Cardiac muscle cell (in vitro differentiated cells and primary cell): ENCODE measurements at places on chromosomes 16 and 17.

DNA sequence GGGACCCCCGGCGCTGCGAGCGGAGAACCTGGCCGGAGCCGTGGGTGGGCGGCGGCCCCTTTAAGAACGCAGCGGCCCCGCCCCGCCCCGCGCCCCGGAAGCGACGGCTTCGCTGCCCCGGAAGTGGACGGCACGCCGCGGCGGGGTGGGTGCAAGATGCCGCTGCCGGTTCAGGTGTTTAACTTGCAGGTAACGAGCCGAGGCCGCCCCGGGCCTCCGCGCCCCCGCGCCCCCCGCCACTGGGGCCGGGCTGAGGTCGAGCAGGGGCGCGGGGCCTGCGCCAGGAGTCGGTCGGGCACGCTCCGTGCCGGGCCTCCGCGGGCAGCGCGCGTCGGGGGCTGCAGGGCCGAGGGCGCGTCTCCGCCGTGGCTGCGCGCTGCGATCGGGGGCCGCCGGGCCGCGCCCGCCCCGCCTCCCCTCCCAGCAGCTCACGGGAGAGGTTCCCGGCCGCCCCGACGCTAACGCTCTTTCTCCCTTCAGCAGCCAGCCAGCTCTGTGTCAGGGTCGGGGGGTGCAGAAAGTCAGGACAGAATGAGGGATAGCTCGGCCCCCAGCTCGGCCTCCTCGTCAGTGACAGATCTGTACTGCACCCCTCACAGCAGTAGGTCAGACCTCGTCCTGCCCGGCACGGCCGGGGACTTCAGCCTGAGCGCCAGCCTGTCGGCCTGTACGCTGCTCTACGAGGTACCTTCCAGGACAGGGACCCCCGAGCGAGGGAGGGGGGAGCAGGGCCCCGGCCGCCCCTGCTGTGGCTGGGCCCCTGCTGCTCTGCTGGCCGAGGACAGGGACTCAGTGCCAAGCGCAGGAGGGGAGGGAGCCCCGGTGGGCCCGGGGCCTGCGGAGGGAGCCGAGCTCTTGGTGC, at the start of the genes GPS1 and RFNG:
TSS of gene GPS1 (plus strand) at position 123 of the 862 bp plus-strand sequence. CDS start at position 157, 34 bp downstream.
TSS of gene RFNG (minus strand) at position 36 of the 862 bp plus-strand sequence. CDS start 45 bp downstream, outside the sequence.
- peak; percentile 88 for DNase-seq

- DNase-seq = no peak
Observed at GRCh38 chr17:80839511-80839941, 152.1 kb upstream of the CHMP6 start.

- DNase-seq = no peak
Observed at GRCh38 chr17:75917141-75917916, 12.6 kb upstream of the MRPL38 start.

- DNase-seq = no peak
Observed at GRCh38 chr16:3608069-3608468, 3.3 kb downstream of the SLX4 start.

- no peak for DNase-seq
Observed at GRCh38 chr17:59121901-59122480, 15.3 kb upstream of the TRIM37 start.

DNA sequence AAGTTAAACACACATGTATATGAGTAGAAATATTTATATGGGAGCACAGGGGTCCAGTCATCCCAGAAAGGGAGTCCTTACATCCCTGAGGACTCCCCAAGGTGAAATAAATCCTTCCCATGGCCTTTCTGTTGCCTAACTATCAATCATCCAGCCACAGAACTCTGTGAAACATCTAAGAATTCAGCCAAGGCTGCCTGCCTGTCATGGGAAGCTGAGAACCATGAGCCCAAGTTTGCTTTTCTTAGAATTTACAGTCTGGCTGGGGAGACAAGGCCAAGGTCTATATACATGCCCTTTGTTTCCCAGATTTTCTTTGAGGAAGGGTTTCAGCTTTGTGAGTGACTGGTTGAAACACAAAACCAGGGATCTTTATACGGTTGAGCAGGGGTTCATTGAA, 15.8 kb downstream of the MYL4 start:
- DNase-seq = no peak

DNA sequence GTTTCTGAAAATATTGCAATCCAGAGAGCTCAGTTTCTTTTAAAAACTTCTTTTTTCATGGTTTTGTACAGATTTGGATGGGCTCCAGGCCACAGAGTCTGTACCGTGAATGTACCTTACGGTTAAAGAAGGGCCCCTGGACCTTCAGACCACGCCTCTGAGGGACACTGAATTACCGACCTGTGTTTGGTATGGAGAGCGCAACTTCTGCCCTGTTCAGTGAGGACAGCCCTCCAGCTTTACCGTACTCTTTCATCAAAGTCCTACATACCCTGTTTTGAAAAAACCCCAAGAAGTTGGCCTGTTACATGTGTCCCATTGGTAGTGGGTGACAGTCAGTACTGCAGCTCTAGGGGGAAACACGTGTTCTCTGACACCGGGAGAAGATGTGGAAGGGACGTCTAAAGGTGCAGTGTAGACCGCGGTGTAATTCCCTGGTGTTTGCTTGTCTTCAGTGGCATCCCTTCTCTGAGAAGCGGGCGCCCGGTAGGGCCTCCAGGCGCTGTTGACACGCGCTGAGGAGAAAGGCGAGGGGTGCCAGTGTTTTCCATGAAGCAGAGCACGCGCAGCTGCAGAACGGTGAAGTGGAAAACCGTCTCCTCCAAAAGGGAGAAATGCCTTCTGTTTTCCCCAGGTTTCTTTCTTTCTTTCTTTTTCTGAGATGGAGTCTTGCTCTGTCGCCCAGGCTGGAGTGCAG, 6.2 kb downstream of the PGS1 start:
- DNase-seq = no peak

GRCh38 chr16:69113216-69113615, 7.8 kb downstream of the HAS3 start:
- no peak for DNase-seq
